ENCODE measurements at places on chromosomes 11 and 22.
A peak's percentile ranks its signal among the peaks of the same experiment; 100 is the strongest.

GRCh38 chr11:80831374-80831773, 1390.5 kb upstream of the TENM4 start:
- no peak for DNase-seq

- no peak for DNase-seq
These were observed 76.6 kb upstream of the AKIP1 start for GRCh38 chr11:8834379-8834778.

DNA sequence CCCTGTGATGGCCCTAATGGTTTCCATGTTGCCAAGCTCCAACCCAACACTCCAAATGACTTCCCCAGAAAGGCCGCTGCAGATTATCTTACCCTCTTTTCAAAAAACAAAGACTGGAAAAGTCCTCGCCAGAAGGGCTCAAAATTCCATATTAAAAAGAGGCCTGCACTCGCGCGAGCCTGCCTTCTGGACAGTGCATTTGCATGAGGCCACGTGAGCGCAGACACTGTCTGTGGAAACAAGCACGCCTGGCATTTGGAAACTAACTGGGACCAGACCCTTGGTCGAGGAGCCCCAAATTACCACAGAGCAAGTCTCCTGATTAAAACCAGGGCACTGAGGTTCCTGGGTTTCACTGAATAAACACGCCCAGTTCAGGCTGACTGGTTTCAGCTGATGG, 42.9 kb downstream of the ABTB2 start:
- DNase-seq: no peak

GRCh38 chr11:58917159-58917783, 22.0 kb upstream of the GLYATL1 start:
- no peak for DNase-seq

- no peak for DNase-seq
These were observed 934 bp downstream of the HSD17B12 start for GRCh38 chr11:43681401-43681942.

DNA sequence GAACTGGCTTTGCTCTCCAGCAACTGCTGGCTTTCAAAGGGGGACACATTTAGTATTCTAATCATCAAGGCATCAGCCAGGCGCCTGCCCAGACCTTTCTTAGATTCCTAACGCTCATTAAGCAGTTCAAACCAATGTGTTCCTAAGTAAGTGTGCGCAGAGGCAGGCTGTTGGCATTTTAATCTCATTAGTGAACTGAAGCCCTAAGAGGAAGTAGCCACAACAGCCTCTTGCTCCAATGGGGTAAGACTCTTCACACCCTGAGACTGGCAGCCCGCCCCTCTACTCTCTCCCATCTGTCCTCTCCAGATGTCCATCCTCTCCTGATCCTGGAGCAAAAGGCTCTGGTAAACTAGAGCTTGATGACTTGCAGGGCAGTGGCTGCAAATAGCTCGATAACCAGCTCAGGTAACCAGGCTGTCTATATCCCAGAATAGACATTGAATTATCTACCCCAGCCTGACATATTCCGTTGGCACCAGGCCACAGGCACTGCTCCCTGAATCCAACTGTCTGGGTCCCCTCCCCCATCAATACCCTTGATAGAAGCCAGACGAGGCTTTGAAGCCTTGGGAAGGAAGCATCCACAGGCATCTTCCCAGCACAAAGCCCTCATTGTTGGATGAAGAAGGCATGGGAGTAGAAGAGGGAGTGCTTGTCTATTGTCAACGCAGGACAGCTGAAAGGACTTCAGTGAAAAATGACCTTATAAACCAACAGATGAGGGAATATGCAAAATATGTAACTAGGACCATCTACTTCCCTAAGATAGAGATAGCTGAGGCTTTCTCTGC, 321.1 kb downstream of the TENM4 start:
- no peak for DNase-seq

DNA sequence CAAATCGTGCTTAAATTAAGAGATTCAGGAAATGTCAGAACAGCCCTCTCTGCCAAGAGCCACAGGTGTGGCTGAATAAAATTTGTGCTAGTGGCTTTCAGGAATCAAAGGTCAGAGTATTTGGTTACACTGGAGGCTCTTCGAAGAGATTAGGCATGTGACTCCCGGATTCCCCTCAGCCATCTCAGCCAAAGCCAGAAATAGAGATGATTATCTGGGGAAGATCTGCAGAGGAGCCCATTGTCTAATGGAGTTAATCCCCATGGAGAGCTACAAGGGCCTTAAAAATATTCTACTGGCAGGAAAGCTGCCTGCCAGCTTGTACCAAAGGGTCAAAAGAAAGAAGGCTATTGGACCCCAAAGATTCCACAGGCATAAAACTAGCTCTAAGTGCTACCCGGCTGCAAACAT, 1259.5 kb downstream of the TBC1D22A start:
- no peak for DNase-seq

DNA sequence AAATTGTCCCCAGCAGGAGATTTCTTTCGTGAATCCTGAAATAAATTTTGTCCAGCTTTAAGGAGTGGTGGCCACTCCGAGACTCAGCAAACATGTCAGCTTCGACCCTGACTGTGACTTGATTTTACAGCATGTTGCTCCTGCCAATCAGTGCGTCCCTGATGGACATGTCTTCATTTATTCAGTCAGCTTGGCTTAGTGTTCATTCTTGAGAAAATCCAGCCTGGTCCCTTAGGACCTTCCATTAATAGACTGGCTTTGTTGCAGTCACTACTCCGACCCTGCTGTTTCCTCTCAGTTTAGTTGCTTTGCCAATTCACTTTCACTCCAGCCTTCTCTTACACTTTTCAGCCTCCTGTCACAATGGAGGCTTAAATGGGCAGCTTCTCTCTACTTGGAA, 30.5 kb downstream of the TMPRSS5 start:
- no peak for DNase-seq

DNA sequence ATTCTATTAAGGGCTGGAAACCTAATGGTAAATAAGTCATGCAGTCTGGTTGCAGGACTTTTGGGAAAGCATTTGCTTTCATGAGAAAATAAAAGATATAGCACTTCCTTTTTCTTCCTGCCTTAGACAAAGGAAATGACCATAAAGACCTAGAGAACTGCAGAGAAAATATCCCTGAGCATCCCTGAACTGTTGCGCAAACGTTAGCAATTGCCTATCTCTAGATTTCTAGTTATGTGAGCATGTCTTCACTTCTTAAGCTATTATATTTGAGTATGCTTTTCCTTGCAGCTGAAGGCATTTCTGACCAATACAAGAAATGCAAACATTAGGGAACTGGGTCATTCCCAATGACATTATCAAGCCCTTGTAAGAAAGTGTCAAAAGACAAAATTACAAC, 110.6 kb downstream of the KIF18A start:
- DNase-seq: no peak

DNA sequence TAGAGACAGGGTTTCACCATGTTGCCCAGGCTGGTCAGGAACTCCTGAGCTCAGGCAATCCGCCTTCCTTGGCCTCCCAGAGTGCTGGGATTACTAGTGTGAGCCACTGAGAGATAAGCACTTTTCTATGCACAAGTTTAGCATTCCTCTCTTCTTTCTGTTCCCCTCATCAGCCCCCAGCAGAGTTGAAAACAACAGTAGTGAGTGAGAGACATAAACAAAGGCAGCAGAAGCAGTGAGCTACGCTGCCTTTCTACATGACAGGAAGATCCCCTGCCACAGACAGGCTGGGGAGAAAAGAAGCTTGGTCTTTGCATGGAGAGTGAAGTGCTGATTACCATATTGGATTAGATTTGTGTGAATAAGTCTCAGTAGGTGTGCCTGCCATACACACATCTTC, 392.0 kb upstream of the KIRREL3 start:
- no peak for DNase-seq

DNA sequence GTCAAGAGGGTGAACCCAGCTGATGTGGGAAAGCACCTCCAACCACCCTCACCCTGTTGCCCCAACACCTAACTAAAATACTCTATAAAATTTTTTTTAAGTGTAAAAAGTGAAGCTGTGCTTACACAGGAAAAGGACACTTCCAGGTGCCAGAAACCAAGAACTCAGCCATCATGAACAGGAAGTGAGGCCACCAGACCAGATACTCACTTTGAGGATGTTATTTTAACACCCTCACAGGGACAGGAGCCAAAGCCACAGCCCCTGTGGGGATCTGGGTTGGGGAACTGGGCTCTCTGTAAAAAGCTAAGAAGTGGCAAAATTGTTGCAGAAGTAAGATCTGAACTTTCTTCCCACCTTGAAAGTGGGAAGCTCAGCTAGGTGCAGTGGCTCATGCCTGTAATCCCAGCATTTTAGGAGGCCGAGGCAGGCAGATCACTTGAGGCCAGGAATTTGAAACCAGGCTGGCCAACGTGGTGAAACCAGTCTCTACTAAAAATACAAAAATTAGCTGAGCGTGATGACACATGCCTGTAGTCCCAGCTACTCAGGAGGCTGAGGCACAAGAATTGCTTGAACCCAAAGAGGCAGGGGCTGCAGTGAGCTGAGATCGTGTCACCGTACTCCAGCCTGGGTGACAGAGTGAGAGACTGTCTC, 3.8 kb downstream of the RSPH14 start:
- peak; percentile 86 for DNase-seq

GRCh38 chr11:44305470-44306051, 4.4 kb downstream of the ALX4 start:
- peak; percentile 30 for DNase-seq

DNA sequence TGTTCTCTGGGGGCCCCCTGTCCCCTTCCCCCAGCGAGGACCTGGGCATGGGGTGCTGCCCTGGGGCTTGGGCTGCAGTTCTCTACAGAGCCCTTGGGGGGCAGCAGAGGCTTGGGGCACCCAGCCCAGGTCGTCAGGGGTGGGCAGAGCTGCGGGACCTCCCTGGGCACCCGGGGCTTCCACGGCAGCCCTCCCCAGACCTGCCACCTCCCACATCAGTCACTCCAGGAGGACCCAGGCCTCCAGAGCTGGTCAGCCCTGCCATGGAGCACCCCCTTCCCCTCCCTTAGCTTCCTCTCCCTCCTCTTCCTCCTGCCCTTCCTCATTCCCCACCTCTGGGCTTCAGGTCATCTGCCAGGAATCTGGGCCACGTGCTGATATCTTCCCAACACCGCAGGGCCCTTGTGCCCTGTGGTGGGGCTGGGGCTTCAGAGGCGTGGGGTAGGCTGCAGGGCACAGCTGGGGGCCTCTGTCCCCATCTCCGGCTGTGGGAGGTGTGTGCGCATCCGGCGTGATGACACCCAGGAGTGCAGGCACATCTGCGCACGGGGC, 5.8 kb downstream of the TSPAN4 start:
- DNase-seq: peak; percentile 70

DNA sequence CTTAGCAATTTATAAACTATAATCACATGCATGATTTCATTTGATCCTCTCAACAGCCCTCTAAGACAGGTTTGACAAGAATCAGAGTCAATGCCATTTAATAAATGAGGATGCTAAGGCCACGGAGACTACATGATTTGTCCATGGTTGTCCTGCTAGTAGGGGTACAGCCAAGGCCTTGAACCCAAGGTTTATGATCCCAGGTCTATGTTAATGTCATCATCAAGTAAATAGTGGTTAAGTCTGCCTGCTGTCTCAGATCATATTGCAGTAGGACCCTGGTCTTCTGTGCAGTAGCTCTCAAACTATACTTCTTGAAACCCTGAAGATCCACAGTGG, 17.7 kb upstream of the SYTL2 start:
- no peak for DNase-seq

DNA sequence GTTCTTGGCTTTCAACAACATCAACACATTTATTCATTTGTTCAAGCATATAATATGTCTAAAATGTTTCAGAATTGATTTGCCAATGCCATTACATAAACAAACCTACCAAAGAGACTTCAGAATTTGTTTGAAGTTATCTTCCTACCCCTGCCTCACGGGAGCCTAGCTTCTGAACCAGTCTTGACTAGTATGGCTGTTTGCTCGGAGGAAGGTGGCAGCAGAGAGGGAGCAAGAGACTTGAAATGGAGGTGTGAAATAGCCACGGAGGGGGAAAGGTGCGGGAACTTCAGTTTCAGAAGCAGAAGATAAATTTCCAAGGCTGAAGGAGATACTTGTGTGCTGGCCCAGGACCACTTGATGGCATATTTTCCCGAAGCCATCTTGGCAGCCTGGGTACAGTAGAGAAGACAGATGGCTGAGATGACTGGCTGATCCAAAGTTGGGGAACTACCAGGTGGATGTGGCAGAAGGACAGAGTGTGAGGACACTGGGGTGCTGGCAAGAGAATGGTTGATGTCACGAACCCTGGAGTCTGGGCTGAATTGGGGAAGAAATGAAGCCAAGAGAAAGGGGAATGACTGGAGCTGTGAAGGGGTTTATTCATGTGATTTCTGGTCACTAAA, 14.0 kb upstream of the MTCH2 start:
- no peak for DNase-seq

DNA sequence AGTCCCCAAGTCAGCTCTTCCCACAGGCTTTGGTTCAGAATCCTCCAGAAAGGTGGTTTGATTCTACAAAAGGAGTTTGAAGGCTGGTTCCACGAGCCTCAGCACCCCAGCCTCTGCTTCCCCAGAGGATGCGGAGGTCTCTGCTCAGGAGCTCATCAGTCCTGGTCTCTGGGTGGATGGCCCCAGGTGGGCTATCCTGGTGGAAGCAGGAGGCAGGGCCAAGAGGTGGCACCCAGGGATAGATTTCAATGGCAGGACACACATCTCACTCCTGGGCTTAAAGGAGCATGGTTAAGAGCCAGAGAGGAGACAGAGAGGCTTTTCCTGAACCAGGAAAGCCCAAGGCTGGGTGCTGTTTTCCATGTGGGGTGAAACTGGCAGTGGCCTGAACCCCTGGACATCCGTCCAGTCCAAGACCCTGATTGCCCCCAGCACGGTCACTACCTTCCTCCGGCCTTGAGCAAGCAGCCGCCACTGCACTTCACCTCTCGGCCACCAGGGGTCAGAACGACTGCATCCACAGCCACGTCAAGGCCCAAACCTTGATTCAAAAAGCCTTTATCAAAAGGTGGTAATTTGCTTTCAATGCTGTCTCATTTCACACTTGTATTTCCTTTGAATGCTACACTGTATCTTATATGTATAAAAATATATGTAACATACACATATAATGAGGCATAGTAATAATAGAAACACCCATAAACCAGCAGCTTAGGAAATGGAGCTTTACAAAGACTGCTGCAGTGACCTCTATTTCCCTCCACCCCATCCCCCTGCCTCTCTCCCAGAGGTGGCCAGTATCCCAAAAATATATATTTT, 19.3 kb upstream of the FXYD2 start:
- DNase-seq: peak; percentile 82

- DNase-seq: no peak
These were observed 37.8 kb downstream of the ARRB1 start for GRCh38 chr11:75313513-75314272.

DNA sequence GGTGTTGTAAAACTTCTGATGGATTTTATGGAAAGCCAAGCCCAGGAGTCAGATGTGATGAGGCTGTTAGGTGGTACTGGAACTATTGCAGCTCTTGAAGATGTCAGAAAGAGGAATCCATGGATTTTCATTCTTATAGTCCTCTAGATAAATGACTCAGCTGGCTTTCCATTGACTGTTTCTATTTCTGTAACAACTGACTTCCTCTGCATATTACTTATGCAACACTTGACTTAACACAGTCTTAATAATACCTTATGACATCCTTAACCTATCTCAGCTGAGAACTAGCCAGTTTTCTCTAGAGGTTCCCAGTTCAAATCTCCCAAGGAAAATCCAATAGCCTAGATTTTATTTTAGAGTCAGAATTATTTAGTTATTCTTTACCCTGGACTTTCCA, 263.8 kb downstream of the LUZP2 start:
- DNase-seq: no peak
